Lung microvascular endothelial cell (primary cell): ENCODE measurements at places on chromosomes 7 and 10.

DNA sequence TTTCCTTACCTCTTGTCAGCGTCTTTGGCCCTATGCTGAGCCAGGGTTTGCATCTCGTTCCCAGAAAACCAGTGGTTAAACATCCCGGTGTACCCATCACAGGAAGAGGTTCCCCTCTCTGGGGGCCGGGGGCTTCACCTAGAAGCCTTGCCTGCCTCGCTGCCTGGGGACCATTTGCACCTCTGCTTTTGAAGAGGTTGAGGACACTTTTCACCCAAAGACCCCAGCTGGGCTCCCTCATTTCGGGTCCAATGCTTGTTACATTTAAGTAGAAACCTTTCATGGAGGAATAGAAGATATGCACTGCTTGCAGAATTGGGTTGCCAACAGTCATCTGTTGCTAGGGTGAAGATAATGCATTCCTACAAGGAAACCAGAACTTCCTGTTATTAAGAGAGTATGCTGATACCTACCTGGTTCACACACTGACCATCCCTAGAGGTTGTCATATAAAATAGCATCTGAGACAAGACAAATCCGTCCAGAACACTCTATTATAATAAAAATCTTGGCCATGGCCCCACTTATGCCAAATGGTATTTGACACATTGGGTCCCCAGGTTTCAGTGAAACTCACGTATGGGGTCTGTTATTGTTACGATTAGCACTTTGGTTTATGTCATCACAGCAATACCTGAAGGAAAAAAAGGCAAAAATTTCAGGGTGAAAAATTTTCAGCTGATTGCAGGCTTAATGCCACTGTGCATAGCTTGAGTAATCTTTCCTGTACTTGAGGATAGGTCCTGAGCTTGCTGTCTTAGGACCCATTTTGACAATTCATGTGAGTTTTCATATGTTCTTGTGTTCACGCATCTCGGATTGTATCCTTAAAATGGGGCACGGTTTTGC, 917 bp downstream of the ZNF365 start:
- peak; percentile 19 for DNase-seq

DNA sequence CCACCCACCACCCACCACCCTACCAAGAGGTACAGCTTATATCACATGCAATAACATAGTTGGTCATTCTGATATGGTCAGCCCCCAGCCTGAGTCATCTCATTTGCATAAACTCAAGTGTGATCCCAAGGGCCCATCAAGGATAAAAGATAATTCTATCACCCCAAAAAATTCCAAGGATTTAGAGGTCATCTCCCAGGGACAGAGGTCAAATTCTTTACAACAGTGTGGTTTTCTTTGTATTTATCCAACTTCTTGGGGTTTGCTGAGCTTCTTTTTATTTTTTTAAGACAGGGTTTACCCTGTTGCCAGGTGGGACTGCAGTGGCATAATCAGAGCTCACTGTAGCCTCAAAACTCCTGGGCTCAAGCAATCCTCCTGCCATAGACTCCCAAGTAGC, 9.4 kb upstream of the GTPBP10 start:
- no peak for DNase-seq

- no peak for DNase-seq
Measured at GRCh38 chr10:104002911-104003310, 36.0 kb downstream of the SLK start.

GRCh38 chr10:113168584-113168983, 218.5 kb downstream of the TCF7L2 start:
- DNase-seq: no peak

- no peak for DNase-seq
Measured at GRCh38 chr7:91942312-91942711, 1.6 kb downstream of the AKAP9 start.

- DNase-seq: no peak
Measured at GRCh38 chr7:44290252-44290620, 35.2 kb downstream of the CAMK2B start.

GRCh38 chr7:47661051-47661714, 79.3 kb upstream of the TNS3 start:
- no peak for DNase-seq

GRCh38 chr7:156560696-156561095, 79.9 kb upstream of the RNF32 start:
- DNase-seq: no peak

GRCh38 chr10:42783181-42783549, 570 bp downstream of the BMS1 start:
- peak; percentile 88 for DNase-seq

DNA sequence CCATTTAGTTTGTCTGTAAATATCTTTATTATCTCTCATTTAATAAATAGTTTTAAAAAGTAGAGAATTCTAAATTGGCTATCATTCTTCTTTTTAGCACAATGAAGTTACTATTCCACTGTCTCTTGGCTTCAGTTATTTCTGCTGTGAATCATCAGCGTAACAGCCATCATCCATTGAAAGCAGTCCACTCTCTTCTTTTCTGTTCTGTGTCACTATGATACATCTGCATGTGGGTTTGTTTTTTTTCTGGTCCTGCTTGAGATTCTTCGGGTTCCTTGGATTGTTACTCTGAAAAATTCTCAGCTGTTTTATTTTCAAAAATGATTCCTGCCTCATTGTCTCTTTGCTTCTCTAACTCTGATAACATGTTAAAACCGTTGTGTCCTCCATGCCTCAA, 52.5 kb downstream of the CSGALNACT2 start:
- no peak for DNase-seq

- no peak for DNase-seq
Measured at GRCh38 chr7:149355390-149356048, 93.5 kb downstream of the ZNF783 start.

DNA sequence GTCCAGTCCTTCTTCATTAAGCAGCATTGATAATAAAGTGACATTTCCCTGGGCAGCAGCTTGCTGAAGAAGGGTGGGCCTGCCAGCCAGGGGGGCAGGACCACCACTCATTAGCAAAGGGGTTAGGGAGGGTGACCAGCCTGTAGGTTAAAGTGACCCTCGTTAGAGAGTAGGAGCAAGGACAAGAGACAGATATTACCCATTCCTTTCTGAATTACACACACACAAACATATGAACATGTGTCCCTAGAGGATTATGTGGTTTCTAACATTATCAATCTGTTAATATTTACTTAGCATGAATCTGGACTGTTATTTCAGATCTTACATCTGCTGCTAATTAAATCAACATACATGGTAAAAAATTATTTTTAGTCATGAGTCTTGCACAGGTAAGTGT, 88.9 kb downstream of the CTTNBP2 start:
- no peak for DNase-seq

GRCh38 chr10:73801253-73801590, 10.2 kb downstream of the NDST2 start:
- no peak for DNase-seq

DNA sequence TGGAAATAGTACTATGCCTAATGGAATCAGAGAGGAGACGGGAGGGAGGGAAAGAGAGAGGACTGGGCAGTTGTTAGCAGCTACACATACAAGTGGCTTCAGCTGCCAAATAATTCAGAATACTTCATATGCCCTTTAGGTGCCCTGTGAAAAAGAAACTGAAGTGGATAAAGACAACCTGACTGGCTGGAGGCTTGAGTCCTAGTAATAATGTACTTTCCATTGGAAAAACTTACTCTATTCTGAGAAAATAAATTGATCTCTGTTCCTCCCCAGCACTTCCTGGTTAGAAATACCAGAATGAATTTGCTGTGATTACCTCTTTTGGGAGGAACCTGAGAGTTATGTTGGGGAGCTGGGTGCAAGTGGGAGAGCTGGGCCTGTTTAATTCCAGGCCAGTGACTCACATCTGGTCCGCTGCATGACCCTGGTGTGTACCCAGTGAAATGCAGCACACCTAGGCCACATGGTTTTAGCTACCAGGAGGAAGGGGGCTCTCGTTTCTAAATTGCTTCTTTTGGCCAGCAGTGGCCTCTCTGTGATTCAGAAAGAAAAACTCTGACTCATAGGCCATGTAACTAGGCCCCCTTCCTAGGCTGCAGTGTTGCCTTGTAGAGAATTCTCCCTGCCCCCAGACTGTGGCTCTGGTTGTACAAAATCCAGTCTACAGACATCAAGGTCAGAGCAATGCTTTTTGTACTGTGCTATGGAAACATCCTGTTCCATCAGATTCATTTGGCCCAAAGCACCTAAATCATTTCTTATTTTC, 6.5 kb downstream of the AGFG2 start:
- DNase-seq: peak; percentile 86

- no peak for DNase-seq
Measured at GRCh38 chr7:32026083-32026425, 44.2 kb downstream of the PDE1C start.

DNA sequence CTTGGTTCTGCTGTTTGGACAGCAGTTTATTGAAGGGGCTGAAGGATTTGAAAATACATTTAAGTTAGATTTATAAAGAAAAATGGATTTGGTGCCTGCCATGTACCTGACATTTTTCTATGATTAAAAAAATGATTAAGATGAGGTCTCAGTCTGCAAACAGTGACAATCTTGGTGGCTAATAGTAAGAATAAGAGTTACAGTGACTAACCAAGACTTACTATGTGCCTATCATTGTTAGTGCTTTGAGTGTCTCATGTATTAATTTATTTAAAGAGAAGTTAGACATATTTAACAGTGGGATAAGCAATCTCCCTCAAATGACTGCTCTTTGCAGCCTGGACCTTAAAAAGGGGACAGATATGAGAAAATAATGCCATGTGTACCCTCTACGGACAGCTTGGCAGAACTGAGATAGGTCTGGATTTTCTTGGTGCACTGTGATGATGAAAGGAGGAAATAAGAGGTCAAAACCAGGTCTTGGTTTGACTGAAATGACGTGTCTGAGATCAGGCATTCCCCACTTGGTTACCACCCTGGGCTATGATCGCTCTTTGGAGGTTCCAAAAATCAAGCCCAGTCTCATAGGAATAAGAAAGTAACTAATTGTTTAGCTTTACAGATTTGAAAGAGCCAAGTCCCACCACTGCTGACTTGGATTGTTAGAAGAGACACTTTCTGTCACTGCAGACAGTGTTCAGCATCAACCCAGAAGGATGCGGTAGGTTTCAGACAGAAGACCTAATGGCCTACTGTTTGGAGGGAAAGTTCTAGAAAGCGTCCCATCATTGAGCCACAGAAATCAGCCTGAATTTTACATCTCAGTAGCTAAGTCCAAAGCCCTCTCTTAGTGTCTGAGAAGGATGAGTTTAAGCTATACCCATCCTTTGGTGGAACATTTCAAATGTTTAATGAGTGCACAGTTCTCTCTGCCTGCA, 2.1 kb downstream of the CASP7 start:
- DNase-seq: peak; percentile 53

DNA sequence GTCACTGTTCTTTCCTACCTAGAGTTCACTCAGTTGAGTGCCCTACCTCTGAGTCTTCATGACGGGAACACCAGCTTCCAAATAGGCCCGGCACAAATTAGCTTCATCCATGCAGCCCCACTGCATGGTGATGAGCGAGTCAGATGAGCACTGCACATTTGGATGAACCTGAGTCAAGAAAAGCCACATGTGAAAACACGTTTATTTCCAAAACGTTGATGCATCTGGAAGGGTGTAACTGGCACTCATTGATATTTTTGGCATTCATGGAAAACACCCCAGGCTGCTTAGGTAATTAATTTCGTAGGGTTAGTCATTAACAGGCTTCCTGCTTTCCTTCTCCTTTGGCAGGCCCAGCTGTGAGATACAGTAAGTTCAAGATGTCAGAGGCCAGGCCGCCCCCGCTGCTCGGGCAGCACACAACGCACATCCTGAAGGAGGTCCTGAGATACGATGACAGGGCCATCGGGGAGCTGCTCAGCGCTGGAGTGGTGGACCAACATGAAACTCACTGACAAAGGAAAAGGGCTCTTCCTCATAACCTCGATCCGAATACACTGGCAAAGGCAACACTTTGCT, 725.2 kb downstream of the SUGCT start:
- no peak for DNase-seq

DNA sequence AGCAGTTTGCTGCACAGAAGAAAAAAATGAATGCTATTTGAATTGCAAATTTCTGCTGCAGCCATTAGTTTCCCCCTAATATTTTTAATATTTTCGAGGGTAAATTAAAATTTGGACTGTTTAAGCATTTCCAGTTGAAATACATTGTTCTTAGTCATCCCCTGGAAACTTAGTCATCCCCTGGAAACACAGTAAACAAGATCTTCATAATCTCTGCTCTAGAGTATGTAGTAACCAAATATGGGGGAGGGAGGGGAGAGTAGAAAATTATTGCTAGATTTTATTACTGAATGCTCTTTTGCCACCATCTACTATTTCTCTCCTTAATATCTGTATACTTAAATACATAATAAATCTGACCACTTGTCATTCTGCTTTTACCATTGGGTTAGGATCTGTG, 1053.3 kb downstream of the SORCS1 start:
- no peak for DNase-seq

- DNase-seq: peak; percentile 34
Measured at GRCh38 chr10:78520737-78521430, 487.2 kb downstream of the RPS24 start.

DNA sequence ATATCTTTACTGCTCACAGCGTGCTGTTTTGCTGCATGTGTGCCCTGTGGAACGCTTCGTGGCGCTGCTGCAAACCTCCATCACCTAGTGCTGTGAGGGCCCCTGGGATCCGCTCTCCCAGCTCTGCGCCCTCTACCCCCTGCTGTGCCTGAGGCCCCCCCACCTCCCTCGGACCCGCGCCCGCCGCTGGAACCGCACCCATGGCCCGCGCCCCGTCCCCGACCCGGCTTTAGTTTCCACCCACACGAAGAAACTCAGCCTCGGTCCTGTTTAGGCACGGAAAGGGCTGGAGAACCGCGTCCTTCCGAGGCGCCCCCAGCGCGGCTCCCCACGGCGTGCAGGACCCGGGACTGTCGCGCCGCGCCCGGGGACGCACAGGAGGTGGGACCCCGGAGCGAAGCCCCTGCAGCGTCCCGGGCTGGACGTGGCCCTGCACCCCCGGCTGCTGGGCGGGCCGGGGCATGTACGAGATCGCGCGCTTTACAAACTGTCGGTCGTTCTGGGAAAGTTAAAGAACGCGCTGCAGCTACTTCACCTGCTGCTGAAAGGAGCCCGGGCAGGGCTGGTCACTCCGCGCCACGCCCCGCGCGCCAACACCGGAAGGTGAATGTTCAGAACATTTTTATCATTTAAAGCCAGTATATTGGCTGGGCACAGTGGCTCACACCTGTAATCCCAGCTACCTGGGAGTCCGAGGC, 54.3 kb downstream of the BMS1 start:
- peak; percentile 24 for DNase-seq

DNA sequence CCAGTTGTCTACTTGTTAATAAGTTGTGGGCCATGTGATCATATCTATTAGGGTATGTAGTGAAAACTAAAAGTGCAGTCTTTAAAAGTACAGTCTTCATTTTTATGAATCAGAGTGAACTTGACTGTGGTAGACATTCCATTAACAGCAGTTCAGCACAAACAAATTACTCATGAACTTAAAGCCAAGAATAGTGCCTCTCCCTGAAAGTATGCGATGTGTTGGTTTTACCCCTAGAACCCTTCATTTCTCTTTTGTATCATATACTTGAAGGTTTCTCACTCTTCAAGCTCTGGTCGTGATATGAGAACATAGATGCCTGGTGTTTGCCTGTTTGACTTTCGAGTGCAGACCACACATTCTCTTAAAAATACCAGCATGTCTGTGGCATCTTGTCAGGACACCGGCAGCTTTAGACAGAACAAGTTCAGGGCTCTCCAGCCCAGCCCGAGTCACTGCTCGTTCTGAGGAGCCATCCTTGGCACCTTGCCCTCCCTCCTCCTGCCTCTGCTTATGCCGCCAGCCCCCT, 159.3 kb downstream of the LCOR start:
- DNase-seq: peak; percentile 7
